ENCODE measurements at places on chromosomes 2 and 18.

GRCh38 chr2:172623249-172623965, 67.5 kb downstream of the PDK1 start:
- DNase-seq = no peak

GRCh38 chr18:8435376-8435775, 173.9 kb upstream of the RAB12 start:
- no peak for DNase-seq

DNA sequence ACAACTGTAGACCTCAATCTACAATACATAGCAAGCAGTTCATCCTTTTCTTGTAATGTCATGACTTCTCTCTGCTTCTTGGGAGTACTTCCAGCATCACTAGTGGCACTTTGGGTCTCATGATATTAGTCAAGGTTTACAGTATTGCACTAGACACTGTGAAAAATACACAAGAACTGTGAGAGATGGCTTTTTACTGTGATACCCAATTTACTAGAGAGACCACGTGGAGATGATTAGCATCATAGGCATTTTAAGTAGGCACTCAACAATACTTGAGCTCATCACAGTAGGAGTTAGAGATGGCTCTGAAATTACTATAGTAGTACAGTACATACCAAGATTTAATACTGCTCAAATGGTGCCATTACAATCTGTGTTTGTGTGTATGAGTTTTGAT, 112.8 kb upstream of the EML6 start:
- no peak for DNase-seq

DNA sequence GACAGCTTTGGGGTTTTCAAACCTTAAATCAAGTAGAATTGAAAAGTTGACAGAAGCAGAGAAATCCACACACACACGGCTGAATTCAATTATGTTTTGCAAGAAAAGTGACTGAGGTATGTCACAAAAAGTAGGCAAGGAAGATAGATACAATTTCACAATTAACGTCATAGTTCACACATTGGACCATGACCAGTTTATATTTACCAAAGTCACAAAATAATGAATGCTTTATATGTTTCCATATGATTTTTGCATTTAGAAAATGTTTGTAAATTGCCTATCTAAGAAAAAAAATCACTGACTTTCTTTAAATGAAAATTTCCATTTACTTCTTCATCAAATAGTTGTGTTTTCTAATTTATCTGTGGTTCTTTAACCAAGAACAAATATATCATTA, 29.4 kb upstream of the ZNF516 start:
- DNase-seq = no peak

- DNase-seq = no peak
Observed at GRCh38 chr2:60359569-60359968, 193.9 kb downstream of the BCL11A start.

- DNase-seq = peak; percentile 77
Observed at GRCh38 chr2:120312860-120313694, 32.9 kb upstream of the INHBB start.

DNA sequence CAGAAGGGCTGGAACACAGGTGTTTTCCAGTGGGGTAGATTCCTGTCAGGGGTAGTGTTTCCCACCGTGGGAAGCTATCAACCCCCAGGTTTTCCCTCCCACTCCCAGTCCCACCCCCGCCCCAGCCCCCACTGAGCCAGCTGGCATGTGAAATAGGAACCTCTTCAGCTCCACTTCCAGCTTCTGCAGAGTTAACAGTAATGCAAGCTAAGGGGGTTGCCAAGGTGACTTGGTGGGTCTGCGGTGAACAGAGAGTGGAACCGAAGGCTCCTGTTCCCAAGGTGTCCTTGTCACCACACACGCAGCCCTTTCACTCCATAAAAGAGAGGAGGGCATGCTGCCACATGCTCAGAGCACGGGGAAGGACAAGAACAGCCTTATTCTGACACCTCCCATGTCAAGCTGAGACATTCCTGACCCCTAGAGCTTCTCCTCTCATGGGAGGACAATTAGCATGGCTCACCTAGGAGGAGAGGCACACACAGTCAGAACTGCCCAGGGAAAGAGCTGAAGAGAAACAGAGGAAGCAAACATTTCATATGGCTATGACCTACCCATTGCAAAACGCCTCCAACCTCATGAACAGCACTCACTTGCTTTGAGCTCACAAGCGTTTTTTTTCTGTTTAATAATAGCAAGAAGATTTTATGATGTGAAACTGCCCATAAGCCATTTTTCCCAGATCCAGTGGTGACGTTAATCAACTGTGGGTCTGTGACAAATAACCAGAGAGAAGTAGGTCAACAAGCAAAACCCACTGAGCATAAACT, 39.8 kb upstream of the TBC1D8 start:
- DNase-seq = no peak

DNA sequence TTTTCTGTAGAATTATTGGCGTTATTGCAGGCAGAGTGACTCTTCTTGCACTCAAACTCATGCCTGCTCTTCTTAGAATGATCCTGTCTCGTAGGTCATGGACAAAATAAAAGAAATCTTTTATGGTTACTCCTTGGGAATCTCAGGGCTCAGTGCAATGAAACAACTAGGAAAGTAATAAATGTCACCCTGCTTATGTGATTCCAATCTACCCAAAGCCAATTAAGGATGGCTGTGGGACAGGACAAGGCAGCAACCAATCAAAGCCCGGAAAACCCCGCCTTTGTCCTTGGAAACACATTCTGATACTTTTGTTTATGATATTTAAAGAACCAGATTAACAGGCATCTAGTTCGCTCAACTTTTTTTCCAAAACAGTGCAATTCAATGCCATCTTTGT, 53.0 kb downstream of the GRB14 start:
- no peak for DNase-seq

DNA sequence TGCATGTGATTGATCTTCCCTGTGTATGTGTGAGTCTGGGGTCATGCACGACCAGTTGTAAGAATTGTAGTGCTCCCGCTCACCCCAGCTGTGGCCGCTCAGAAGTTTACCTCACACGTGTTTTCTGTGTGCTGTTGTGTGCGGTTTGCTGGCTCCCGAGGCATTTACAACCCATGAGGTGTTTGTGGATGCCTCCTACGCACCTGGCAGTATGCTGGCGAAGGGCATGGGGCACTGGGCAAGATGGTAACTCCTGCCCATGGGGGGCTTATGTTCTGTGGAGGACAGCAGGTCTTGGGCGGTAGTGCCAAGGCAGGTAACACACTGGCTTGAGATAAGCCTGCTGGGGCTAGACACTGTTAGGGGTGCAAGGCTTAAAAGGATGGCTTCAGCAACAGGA, 102.6 kb upstream of the HS6ST1 start:
- no peak for DNase-seq

DNA sequence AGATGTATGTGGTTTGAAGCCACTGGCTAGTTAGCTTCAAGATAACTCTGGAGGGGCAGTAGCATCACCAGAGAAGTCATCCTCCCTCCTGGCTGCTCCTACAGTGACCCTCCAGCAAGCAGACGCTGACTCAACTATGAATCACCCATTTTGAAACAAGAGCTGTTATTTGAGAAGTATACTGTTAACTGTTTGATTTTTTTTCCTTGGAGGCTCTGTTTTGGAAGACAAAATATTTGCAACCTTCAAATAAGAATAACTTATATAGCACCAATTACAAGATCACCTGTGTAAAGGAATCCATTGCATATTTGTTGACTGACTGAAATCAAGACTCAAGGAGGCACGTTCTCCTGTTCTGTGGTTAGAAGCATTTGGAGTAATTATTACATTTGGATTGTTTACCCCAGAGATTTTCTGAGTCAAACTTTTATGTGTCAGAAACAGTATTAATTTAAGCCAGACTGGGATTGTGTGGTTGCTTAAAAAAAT, 313.8 kb downstream of the MTX2 start:
- DNase-seq = no peak

- no peak for DNase-seq
Observed at GRCh38 chr18:69958422-69958821, 10.7 kb upstream of the CD226 start.

DNA sequence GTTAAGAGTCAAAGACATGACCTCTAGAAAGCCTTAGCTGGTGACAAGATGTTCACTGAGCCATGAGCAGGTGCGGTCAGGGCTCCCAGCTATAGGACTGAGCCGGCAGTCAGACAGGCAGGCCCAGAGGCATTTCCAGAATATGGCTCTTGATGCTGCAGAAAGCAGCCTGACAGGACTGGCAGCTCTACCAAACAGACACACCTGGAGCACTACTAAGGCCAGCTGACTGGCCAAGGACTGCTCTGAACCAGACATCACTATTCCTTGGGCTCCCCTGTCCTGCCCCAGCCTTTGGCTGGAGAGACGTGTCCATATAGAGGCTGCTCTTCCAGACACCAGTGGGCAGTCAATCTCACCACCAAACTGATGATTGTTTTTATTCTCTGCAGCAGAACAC, 98.8 kb downstream of the RIF1 start:
- no peak for DNase-seq

- no peak for DNase-seq
Observed at GRCh38 chr2:54572636-54573536, 116.8 kb downstream of the SPTBN1 start.

DNA sequence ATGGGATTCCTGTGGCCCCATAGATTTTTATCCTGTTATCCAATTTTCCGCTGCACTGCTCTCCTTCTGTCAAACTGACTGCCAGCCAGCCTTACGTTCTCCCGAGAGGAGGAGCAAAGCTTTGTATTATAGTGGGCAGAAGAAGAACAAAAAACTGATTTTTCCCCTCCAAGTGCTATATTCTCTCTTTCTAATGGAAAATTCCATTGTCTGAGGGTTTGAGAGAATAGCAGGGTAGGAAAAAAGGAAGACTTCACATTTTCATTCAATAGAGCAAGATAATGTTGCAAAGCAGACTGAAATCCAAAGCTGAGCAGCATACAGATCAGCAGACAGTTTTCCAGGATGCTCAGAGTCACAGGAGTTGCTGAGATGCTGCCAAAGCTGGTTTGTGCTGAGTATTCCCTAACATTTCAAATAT, 238.0 kb downstream of the UBE2E3 start:
- no peak for DNase-seq

- no peak for DNase-seq
Observed at GRCh38 chr18:69628774-69629359, 228.2 kb downstream of the DOK6 start.

GRCh38 chr2:220277445-220277975, 650.1 kb downstream of the SLC4A3 start:
- no peak for DNase-seq

DNA sequence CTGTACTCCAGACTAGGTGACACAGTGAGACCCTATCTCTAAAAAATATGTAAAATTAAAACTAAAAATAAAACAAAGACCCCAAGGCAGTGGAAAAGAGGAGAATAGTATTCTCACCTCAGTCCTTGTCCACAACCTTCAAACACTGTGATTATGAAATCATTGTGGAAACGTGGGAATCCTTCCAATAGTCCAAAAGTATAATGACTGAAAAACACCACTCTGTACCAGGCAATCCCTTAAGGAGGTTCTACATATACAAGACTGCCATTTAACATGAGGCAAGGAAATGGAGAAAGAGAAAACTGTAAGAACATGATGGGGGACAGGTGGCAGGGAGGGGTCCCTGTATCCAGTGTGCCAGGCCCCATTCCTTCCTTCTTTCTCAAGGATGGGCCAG, 66.1 kb downstream of the ACVR1 start:
- no peak for DNase-seq

GRCh38 chr2:108588070-108588668, 53.9 kb downstream of the LIMS1 start:
- DNase-seq = no peak

DNA sequence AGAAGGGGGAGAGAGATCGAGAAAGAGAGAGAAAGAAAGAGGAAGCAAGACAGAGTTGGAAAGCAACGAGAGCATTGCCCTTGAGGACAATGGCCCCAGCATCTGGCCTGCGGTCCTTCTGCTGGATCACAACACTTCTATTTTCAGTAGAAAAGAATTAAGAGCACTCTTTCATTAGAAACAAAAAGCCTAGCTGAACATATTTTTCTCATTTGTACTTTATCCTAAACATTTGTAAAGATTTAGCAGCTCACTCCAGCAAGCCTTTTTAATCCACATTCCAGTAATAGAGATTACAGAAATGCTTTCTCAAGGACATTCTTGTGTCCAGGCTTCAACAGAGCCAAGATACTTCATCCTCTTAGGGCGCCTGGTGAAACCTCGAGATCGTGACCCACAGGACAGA, 31.6 kb upstream of the AFF3 start:
- no peak for DNase-seq

DNA sequence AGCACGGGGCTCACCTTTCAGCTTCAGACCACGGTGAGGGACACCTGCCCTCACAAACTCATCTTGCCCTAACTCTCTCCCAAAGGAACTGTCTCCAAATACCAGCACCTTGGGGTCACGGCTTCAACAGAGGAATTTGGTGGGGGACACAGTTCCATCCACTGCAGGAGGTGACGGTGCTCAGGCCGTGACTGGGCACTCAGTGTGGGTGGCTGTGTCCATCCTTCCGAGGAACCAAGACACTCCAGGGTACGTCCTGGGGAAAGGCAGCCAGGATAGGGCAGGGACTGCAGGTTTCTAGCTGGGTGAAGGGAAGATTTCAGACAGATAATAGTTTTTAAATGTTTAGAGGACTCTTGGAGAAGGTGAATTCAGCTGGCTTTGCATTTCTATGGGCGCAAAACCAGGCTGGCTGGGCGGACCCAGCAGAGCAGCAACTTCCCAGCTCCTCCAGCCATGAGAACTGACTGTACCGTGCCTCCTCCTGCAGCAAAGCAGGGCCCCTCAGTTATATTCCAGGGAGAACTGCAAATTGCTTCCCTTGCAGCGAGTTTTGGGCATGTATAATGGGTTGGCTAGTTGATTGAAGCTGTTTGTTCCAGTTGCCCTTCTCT, 23.9 kb upstream of the ALLC start:
- no peak for DNase-seq

- peak; percentile 51 for DNase-seq
Observed at GRCh38 chr2:7037340-7038333, 120.4 kb downstream of the RNF144A start.

GRCh38 chr18:45071956-45072355, 391.3 kb downstream of the SETBP1 start:
- no peak for DNase-seq

GRCh38 chr2:23745726-23746105, 181.2 kb downstream of the ATAD2B start:
- no peak for DNase-seq

DNA sequence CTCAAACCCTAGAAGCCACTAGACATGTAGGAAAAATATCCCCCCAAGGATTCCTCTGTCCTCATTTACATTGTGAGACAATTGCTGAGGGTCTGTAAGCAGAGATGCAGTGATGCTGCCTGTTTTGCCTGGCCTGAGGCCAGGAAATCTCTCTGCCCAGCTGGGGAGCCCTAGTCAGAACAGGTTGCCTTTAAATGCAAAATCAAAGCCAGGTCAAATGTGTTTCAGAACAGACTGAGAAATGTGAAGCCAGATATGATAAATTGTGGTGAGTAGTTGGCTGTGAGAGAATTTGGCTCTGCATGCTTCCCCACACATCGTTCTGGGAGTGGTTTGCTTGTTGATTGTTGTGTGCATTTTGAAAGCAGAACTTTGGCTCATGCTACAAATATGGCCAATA, 38.4 kb upstream of the NXPH2 start:
- DNase-seq = no peak

- peak; percentile 66 for DNase-seq
Observed at GRCh38 chr2:121071034-121071504, 213.9 kb downstream of the TFCP2L1 start.
